Colonic mucosa (tissue), 4 donors: ENCODE measurements at places on chromosomes 4 and X. TPM values are rescaled to one million over a fixed set of nuclear protein-coding genes. Genes with fewer than 3 reads are reported as not detected.

DNA sequence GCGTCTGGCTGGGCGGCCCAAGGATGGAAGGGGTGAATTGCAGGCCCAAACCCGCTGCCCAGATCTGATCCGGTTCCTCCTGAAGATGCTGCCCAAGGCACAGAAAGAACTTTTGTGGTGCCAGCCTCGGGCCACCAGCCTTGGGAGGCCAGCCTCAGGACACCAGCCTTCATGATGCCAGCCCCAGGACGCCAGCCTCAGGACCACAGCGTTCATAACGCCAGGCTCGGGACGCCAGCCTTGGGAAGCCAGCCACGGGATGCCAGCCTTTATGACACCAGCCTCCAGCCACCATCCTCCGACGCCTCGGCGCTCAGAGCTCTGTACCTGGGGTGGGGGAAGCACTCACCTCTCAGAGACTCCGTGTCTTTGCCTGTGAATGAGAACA is 107.8 kb downstream of the ADRA2C start:
- H3K36me3 ChIP-seq = no peaks in the 10 kb centered on the region
- no peaks in the 10 kb centered on the region for H3K4me1 ChIP-seq

DNA sequence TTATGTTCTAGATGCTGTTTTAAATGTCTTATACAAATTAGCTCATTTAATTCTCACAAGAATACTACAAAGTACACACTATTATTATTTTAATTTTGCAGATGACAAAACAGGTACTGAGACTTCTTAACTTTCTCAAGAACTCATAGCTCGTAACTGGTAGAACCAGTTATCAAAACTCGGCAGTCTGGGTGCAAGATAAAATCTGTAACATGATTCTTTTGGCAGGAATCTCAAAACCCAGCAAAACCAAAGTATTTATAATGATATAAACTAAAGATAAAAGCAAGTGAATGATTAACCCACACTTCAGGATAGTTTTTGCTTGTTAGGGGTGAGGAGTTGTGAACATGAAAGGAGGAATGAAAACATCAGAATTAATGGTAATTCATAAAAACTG is 27.6 kb downstream of the CLNK start:
- no peaks in the 10 kb centered on the region for H3K36me3 ChIP-seq
- DNase-seq = no peak
- no peak overlapping the region for H3K4me3 ChIP-seq
- no peak overlapping the region for H3K27ac ChIP-seq

GRCh38 chr4:153790962-153791551 is 2.2 kb upstream of the SFRP2 start:
- no peak overlapping the region for H3K4me3 ChIP-seq
- peaks cover 57% of the 10 kb centered on the region for H3K27me3 ChIP-seq
- no peaks in the 10 kb centered on the region for H3K36me3 ChIP-seq

DNA sequence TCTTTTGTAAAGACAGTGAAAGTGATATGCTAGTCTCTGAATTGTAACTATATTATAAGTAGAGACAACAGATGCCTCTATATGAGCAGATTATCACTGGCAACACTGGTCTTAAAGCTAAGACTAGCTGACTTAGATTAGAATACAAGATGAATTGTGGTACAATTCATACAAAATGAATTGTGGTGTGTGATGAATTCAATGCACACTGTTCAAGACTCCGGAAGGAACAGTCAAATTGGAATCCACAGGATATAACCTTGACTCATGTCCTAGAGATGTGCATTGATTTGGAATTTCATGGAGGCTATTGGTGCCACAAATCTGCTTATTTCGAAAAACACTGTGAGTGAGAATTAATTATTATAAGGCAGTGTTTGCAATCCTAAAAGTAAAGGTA is 701.8 kb downstream of the PCDH7 start:
- no peak overlapping the region for H3K4me3 ChIP-seq
- H3K27ac ChIP-seq = no peak overlapping the region
- DNase-seq = no peak

The GABRB1 gene
- total RNA-seq = 0.82 TPM

The ALB gene
- 3.2 TPM for total RNA-seq

The GPR173 gene
- 0.47 TPM for total RNA-seq
